ENCODE measurements at places on chromosomes 6 and 20.
A peak's percentile ranks its signal among the peaks of the same experiment; 100 is the strongest.

- DNase-seq: no peak
Observed at GRCh38 chr6:73951183-73951582, 255.2 kb downstream of the CD109 start.

- DNase-seq: no peak
Observed at GRCh38 chr6:52087498-52087999, at the start of gene PKHD1. TSS of gene PKHD1 (minus strand) at chr6:52087613. CDS start at chr6:52084933, 2,680 bp downstream.

DNA sequence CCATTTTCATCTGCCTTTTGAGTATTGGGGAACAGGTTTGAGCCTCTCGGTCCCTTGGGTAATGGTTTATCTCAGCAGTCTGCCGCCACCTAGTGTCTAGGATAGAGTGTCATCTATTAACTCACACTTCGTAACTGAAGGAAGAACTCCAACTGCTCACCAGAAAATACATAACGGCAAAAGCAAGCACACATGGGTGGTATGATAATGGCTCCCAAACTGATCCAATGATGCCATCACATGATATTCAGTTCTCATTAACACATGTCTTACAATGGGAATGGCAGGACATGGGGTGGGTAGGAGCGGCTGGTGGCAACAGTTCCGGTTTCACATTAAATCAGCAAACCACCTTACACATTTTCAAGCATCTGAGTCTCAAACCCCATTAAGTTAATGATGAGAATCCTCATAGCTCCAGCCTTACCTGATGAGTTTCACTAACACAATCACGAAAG, 110.7 kb upstream of the PHACTR1 start:
- DNase-seq: no peak

DNA sequence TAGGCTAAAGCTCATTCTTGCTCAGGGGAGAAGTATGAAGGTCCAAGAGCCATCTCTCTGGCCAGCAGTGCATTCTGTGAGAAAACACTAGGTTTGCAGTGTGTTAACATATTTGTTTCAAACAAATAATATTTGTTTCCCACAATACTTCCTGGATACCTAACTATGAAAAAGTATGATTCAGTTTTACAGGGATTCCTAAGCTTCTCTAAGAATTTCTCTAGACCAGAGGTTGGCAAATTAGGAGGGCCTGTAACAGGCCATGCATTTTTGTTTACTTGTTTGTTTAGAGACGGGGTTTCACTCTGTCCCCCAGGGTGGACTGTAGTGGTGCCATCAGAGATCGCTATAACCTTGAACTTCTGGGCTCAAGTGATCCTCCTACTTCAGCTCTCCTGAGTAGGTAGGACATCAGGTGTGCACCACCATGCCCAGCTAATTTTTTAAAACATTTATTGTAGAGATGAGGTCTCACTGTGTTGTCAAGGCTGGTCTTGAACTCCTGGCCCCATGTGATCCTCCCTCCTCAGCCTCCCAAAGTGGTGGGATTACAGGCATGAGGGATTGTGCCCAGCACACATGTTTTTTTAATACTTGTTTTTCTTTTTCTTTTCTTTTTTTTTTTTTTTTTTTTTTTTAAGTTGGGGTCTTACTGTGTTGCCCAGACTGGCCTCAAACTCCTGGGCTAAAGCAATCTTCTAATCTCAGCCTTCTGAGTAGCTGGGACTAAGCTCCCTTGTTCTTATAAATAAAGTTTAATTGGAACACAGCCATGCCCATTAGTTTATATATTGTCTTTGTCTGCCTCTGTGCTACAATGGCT, 71.7 kb downstream of the ADGRG6 start:
- no peak for DNase-seq

DNA sequence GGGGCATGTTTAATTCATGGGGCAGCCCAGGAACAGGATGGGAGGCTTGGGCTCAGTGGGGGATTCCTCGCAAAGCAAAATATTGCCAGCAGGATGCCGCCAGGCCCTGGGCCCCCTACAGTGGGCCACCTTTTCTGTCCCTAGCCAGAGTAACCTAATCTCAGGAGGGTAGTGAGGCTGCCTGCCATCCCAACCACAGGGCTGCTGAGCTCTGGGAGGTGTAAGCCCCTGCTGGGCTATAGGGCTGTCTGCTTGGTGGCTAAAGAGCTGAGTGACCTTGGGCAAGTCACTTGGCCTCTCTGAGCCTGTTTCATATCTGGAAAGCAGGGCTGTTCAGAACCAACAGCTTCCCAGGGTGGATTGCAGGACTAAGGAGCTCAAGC, 35.7 kb upstream of the CDH22 start:
- DNase-seq: no peak

DNA sequence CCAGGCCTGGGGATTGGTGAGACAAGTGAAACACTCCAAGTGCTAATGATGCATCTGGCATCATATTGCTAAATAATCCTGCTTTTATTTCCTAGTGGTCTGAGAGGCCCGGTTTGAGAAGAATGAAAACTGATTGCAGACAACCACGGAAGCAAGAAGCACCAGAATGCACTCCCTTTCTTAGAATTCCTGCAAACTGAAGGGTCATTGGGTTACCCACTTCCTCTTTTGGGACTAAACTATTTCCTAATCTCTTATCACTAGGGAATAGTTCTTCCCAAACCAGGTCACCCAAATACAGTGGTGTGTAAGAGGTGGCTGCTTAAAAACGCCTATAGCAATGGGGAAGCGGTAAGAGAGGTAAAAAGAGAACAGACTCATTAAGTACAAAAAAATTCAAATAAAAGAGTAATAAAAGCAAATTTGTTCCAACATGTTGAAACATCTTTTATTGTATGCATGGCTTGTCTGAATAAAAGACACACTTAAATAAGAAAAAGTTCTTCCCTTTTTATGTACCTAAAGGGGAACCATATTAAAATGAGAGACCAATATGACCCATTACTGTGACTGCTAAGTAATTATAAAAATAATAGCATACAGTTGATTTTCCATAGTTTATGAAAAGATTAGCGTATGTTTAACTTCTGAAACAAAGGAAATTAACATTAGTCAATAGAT, 125.8 kb downstream of the MYB start:
- no peak for DNase-seq

GRCh38 chr20:37192137-37192854, 12.9 kb upstream of the MROH8 start:
- DNase-seq: peak; percentile 69

- no peak for DNase-seq
Observed at GRCh38 chr6:11732036-11732631, 46.5 kb downstream of the ADTRP start.

- no peak for DNase-seq
Observed at GRCh38 chr6:5335020-5335419, 73.7 kb downstream of the FARS2 start.

DNA sequence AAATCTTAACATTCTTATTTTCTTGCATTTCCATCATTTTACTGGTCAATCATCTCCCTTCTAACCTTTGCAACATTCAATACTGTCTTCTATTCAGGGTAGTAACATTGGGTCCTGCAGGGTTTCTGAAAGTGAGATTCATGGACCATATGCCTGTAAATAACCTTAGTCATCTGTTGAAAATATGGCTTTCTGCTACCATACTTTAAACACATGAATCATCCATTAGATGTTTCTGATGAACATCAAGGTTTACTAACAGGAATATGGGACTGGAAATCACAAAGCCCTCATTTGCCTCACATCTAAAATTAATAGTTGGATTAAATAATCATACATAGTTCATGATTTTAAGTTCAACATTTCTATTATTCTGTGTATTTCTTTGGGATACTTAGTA, 475.9 kb upstream of the MARCKS start:
- no peak for DNase-seq

DNA sequence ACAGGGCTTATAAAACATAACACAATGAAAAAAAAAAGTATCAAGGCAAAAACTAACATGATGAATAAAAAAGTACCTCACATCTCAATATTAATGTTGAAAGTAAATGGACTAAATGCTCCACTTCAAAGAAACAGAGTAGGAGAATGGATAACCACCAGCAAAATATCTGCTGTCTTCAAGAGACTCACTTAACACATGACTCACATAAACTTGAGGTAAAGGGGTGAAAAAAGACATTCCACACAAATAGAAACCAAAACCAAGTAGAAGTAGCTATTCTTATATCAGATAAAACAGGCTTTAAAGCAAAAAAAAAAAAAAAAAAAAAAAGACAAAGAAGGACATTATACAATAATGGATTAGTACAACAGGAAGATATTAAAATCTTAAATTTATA, 86.9 kb downstream of the TBC1D32 start:
- no peak for DNase-seq

- DNase-seq: peak; percentile 92
Observed at GRCh38 chr6:11772109-11772825, 6.3 kb downstream of the ADTRP start.

All from fibroblast of skin of left quadriceps (primary cell).